ENCODE measurements at places on chromosomes 1 and 21.

DNA sequence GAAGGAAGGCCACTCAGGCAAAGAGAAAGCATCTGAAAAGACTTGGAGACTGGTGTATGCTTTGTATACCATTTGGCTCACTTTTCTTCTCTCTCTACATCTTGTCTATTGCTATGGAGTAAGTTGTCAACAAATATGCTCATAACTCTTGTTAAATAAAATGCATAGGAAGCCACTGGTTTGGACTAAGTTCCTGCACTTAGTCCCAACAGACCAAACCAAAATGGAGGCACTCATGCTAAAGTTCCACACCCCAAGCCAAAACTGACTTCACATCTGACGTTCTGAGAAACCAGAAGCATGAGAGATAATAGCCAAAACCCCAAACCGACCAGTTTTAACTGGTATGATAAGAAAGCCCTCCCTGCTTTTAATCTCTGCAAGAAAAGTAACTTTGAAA, 135.3 kb upstream of the LYPLAL1 start:
- no peak for DNase-seq

DNA sequence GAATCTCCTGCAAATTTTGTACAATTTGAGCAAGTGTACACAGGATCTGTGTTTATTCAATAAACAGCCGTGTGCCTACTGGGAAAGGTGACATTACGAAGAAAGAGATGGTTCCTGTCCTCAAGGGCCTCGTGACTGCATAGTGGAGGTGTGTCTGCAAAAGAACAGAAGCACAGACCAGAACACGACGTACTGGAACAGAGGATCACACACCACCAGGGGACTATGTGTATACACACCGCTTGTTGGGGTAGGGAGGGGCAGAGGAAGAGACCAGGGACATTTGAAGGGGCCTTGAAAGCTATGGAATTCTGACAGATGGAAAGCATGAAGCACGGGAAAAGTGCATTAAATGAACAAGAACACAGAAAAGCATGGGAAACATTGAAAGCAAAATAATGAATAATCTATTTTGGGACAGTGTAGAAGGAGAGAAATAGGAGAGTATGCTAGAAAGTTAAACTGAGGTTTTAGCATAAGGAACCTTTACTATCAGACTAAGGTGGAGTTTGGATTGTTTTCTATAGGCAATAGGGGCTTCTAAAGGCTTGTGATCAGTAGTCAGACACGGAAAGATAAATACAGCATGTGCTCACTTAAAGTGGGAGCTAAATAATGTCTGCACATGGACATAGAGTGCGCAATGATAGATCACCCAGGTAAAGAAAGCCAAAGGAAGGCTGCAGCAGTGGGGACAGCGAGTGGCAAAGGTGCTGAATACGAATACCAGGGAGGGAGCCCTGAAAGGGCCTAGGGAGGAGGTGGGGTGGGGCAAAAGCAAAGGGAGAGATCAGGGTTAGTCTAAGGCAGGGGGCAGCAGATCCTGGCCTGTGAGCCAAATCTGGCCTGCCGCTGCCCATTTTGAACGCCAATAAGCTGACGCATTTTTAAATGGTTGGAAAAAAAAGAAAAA, 11.0 kb downstream of the JAK1 start:
- DNase-seq: no peak

- DNase-seq: no peak
Measured at GRCh38 chr1:180094705-180095295, 59.9 kb upstream of the QSOX1 start.

DNA sequence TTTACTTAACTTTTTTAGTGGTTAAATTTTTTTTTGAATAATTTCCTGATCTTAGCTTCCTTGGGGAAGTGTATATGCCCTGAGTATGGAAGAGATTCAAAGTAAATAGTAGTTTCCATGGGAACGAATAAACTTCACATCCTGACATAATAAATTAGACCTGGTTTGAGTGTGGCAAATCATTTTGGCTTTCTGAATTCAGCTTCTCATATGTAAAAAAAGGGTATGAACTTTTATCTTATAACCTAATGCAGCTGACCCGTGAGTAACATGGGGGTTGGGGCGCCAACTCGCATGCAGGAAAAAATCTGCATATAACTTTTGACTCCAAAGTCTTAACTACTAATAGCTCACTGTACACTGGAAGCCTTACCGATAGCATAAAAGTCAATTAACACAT, 736.8 kb upstream of the NCAM2 start:
- DNase-seq: no peak

DNA sequence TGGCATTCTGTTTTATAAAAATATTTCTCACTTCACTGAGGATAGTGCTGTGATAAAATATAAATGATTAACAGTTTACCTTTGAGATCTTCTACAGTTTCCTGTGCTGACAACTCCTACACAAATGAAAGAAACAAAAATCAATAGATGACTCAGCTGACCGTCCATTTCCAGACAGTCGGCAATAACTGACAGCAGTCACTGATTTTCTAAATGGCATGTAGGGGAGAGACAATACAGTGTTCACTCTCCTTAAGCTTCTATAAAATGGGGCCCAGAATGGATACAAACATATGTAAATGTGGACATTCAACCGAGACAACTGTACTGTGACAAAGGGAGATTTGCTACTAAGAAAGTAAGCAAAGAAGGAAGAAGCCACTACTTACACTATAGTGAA, 34.3 kb downstream of the PCNX2 start:
- DNase-seq: no peak

DNA sequence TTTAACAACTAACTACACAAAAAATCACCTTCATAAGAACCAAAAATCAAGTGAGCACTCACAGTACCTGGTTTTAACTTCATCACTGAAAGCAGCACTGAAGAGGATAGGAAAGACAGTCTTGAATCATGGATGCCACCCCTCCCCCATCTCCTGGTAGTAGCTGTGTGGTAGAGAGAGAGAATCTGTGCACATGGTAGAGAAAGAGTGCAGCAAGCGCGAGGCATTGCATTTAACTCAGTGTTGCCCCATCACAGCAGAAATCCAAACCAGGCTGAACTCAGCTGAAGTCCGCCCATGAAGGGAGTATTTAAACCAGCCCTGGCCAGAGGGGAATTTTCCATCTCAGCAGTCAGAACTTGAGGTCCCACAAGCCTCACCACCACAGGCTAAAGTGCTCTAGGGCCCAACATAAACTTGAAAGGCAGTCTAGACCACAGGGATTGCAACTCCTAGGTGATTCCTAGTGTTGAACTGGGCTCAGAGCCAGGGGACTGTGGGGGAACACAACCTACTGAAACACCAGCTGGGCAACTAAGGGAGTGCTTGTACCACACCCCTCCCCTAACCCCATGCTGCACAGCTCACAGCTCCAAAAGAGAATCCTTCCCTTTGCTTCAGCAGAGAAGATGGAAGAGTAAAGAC, 38.4 kb downstream of the VAV3 start:
- DNase-seq: no peak

- no peak for DNase-seq
Measured at GRCh38 chr1:213423041-213423440, 372.0 kb downstream of the RPS6KC1 start.

- DNase-seq: no peak
Measured at GRCh38 chr1:14517841-14518180, 80.7 kb upstream of the KAZN start.

GRCh38 chr1:24961961-24962861, 32.1 kb upstream of the RUNX3 start:
- no peak for DNase-seq

- DNase-seq: no peak
Measured at GRCh38 chr1:233211595-233211994, 83.9 kb downstream of the PCNX2 start.

GRCh38 chr1:231385416-231385748, 36.7 kb downstream of the EGLN1 start:
- no peak for DNase-seq

DNA sequence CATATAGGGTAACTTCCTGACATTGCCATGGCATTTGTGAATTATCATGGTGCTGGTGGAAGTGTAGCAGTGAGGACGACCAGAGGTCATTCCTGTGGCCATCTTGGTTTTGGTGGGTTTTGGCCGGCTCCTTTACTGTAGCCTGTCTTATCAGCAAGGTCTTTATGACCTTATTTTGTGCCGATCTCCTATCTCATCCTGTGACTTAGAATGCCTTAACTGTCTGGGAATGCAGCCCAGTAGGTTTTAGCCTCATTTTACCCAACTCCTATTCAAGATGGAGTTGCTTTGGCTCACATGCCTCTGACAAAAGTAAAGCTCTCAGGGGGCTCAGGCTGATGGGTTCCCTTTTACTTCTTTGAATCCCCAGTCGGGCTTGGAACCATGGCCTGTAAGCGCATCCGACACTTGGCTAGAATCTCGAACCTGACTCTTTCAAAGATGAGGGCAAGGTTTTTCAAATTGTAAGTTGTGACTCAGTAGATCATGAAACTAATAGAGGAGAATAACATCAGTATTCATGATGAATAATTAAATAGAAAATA, 85.0 kb downstream of the GALNT2 start:
- no peak for DNase-seq

GRCh38 chr1:94237291-94238226, at the start of gene ARHGAP29:
TSS of gene ARHGAP29 (minus strand) at chr1:94237584. CDS start at chr1:94231611, 5,973 bp downstream.
- peak; percentile 94 for DNase-seq

GRCh38 chr1:89728381-89728780, 92.5 kb upstream of the LRRC8D start:
- no peak for DNase-seq

DNA sequence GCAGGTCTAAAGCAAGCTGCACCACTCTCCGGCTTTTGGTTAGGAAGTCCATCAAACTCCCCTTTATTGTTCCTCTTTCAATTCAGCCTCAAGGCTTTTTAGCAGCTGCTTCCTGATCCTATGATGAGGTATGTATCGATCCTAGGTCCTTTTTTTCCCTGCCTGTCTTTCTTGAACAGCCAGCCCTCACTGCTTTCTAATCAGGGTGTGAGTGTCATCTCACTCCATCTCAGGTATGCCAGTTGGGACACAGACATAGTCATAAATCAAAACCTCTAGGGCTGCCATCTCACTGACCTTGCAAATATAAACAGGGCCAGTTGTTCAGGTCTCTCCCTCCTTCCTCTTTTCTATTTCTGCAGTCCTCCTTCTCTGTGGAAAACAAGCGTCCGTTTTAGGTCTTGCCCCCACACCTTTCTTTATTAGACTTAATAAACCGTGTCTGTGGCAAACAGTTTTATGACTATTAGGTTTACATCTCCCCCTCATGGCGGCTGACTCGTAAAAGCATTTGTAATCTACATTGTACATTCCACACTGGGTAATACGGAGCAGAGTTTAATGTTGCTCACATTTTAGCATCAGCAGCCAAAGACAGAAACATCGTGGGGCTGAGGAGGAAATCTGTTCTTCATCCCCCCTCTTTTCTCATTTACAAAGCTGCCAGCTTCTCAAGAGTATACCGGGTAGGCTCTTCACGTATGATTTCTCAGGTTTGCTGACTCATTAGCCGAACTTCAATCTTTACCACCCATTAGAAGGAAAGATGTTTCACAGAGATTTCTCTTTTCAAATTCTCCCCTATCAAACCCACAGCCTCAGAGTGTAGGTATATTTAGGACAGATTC, 11.6 kb downstream of the STYXL2 start:
- no peak for DNase-seq

GRCh38 chr21:40372506-40372905, 474.5 kb downstream of the DSCAM start:
- DNase-seq: no peak

- DNase-seq: no peak
Measured at GRCh38 chr1:104072915-104073371, 323.2 kb downstream of the AMY1C start.

DNA sequence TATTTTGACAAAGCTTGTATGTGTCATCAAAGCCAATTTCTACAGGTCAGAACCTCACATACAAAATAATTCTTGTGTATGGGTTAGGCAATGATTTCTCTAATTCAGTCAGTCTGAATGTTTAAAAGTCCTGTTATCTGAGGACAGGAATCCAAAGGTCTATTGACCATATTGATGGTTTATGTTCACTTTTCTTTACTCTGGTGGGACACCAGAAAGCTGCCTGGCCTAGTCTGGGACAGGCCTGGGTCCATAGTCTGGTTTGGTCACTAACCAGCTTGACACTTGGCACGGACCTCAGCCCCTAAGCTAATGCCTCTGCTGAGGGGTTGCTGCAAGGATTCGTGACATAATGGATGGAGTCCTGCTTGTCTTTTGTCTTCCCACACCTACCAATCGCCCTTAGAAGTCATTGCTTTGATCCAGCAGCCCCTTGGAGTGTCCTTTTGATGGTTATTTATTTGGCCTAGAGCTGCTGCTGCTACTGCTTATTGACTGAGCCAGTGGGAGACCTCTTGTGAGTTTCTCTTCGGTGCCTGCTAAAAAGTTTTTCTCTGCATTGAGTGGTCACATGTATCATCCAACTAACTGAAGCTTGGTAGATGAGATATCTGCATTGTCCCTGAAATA, 15.7 kb downstream of the IFNAR2 start:
- DNase-seq: no peak

DNA sequence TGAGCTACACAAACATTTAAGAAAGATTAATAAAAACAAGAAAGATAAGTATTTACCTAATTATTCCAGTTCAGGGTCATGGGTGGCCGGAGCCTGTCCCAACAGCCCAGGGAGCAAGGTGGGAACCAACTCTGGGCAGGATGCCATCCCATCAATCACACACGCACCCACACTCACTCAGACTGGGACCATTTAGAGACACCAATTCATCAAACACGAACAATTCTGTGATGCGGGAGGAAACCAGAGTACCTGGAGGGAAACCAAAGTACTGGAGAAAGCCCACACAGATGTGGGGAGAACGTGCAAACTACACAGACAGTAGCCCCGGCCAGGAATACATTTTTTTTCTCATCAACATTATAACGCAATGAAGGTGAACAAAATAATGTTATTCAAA, 16.2 kb downstream of the WASF2 start:
- DNase-seq: no peak

- no peak for DNase-seq
Measured at GRCh38 chr21:44301961-44302406, 2.1 kb downstream of the PFKL start.

DNA sequence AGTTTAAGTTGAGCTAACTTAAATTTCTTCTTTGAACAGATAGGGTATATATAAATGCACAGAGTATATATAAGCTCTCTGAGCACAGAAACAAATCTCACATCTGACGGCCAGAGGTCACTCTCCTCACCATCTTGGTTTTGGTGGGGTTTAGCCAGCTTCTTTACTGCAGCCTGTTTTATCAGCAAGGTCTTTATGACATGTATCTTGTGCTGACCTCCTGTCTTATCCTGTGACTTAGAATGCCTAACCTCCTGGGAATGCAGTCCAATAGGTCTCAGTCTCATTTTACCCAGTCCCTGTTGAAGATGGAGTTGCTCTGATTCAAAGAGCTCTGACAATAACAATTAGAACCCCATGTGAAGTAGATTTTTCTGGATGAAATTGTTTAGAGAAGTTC, 1.6 kb upstream of the MOV10 start:
- no peak for DNase-seq

- DNase-seq: no peak
Measured at GRCh38 chr1:213570487-213570886, 417.3 kb upstream of the PROX1 start.

GRCh38 chr21:25701529-25701928, 33.2 kb downstream of the ATP5PF start:
- DNase-seq: no peak

DNA sequence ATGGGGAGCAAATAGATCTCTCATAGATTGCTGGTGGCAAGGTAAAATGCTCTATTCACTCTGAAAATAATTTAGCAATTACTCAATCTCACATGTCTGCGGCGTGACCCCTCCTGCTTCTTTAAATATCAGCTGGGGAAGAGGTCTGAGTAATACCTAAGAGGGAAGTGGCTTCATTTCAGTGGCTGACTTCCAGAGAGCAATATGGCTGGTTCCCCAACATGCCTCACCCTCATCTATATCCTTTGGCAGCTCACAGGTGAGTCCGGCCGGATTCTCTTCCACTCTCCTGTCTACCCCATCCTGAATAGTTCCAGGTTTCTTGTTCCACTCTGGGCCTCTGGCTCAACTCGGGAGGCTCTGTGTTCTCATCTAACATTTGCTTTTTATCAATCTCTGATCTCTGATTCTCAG, at the start of gene SLAMF7:
TSS of gene SLAMF7 (plus strand) at position 150 of the 414 bp plus-strand sequence. CDS start at position 205, 55 bp downstream.
- DNase-seq: no peak

Data from osteocyte (in vitro differentiated cells).